Stimulated activated CD8-positive, alpha-beta memory T cell treated with anti-CD3 and anti-CD28 coated beads, Interleukin-4, amount 100 ng/mL, for 4 hours (primary cell): ENCODE measurements at places on chromosomes 11 and 22.

- DNase-seq: no peak
Observed at GRCh38 chr11:24574461-24574860, 77.6 kb downstream of the LUZP2 start.

DNA sequence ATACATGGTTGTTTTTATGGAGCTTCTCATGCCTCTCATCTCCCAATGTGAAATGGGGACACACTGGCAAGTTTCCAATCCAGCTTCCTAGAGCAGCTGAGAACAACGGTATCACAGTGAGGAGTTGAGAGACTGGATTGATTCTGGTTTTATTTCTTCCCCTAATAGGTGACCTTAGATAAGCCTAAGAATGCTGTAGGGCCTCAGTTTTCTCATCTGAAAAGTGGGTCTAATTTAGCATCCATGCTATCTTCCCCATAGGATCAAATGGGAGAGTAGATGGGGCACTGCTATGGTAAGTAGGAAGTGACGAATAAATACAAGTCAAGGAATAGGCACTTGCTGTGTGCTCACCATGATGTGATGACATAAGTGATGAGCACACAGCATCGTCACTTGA is 61.1 kb upstream of the PHOX2A start:
- no peak for DNase-seq

DNA sequence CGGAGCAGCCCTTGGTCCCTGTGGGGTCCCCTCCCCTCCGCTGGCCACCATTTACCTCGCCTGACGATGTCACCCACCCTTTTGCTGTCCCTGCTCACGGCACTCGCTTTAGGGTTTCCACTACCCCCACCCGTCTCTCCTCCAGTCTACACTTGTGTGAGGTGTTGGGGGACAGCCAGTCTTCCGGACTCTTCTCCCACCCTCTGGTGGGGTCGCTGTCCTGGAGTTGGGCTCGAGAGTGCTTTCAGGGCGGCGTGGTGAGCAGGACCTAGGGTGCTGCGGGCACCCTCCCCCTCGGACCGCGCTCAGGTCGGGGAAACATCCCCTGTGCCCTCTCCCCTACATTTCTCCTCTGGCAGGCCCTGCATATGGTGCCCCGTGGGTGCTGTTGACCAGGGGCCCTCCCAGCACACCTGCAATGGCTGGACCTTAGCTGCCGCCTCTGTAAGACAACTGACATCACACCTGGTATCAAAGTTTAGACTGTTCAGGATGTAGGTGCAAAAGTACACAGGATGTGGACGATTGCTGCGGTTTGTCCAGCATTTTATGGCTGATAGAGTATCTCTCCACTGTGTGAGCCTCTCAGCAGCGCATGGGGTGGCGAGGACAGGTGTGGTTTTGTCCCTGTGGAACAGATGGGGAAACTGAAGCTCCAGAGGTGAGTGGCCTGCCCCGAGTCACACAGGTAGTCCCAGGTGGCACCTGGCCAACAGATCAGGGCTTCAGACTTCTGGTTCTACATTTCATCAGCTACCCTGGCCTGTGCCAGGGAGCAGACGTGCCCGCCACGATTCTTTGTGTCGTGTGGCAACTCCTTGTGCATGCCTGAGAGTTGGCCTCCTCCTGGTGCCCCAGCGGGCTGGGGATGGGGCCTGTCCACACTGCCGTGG is 1.2 kb downstream of the GRK2 start:
- DNase-seq: no peak

DNA sequence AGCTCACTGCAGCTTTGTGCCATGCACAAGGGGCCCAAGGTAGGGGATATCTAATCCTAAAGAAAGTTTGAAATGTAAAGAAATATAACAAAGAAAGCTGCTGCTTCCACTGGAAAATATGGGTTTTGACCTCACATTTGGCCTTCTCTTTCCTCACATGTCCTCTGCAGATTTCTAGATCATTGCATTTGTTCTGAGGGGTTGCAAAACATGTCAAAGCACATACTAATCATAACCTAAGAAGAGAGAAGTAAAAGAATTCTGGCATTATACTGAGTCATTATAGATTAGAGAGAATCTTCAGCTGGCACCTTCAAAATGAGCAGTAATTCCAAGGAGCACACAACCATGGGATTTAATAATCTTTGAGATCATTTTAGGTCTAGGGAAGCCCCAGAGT is 92.5 kb upstream of the CHRM4 start:
- DNase-seq: no peak

DNA sequence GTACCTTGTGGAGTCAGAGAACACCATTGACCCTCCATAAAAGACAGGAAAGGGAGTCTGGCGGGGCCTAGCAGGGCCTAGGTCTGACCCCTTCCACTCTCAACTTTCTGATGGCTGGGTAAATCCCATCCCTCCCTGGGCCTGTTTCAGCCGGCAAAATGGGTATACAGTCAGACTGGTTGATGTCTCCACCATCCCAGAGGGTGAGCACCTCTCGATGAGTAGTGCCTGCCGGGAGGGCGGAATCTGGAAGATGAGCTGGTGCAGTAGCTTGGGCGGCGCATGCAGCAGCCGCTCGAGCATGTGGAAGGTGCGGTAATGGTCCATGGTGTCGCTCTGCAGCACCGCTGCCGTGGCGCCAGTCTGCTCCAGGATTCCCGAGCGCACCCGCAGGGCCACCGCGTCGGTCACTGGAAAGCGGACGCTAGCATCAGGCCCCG is 528 bp downstream of the FIBP start:
- no peak for DNase-seq

DNA sequence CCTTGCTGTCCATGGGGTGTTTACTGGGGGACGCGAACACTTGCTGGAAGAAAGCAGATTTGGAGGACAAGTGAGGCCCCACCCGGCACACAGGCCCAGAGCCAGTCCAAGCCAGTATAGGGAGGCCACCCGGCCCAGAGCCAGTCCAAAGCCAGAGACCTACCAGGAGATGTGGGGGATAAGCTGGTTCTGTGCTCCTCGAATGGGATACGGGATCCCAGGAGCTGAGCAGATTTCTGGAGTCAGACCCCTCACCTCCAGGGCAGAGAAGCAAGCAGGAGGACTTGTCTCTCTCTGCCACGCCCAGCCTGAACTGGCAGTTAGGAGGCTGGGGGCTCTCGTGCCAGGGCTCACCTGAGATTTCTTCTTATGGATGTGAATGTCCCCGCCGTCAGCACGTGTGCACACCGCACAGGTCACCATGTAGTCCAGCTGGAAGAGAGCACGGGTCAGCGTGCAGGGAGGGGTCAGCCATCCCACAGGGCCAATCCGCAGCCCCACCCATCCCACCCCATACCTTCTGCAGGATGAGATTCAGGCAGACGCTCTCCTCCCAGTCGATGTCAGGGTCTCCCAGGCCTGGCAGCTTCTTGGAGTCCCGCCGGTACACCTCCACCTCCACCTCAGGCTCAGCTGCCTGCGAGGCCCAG is 35.3 kb downstream of the KIAA0930 start:
- no peak for DNase-seq

DNA sequence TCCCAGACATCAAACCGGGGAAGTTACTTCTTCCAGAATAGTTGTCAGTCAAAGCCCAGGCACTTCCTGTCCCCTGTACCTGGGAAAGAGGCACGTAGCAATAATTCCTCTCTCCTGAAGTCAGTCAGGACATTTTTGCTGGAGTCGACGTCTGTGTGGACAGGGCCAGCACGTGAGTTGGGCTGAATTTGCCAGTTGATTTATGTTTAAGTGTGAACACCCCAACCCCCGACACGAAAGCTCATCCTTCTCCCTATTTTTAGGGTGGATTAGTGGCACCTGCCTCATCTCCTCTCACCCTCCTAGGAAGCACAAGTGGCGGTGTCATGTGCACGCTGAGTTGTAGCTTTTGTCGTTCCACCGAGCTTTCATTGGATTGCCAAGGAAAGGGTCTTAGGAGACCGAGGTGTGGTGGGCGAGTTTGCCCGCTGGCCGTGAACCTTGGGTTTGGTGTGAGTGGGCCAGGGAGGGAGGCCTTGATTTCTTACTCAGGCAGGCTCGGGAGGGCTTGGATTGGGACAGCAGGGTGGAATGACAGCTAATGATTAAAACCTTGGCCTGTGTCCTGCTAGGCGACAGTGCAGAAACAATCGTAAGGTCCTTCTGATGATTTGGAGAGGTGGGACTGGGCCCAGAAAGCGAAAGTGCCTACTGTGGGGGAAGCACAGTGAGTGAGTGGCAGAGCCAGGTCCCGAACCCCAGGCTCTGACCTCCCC is 87.0 kb upstream of the CRYBB3 start:
- no peak for DNase-seq

- peak; percentile 73 for DNase-seq
Observed at GRCh38 chr22:37166675-37167066, 17.0 kb upstream of the IL2RB start.

DNA sequence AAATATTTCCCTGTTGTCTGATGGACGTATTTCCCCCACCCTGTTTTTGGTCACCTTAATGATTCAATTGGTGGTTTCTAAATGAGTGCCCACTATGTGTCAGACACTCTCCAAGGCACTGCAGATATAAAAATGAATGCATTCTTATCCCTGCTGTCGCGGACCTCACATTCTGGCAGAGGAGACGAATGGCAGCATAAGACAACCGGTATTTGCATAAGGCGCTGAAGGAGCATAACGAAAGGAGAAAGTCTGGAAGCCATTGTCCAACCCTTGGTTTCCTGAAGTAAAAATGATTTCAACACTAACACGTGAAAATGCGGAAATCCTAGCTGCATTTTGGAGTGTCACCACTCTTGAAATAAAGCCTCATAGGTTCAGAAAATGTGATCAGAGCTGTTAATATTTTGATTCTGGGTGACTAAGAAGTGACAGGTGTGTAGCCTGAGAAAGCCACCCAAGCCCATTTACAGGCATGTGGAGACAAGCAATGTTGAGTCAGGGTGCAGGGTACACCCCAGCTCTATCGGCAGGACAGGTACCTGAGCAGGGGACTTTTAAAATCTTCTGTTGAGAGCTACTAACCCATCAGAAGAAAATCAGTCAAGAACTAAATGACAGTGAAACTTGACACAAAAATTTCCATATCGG is 10.1 kb upstream of the GAB2 start:
- no peak for DNase-seq

GRCh38 chr11:68461575-68461917 is 994 bp downstream of the PPP6R3 start:
- no peak for DNase-seq

GRCh38 chr11:86595451-86595850 is 77.0 kb downstream of the ME3 start:
- no peak for DNase-seq
